ENCODE measurements at places on chromosomes 12 and 14.

DNA sequence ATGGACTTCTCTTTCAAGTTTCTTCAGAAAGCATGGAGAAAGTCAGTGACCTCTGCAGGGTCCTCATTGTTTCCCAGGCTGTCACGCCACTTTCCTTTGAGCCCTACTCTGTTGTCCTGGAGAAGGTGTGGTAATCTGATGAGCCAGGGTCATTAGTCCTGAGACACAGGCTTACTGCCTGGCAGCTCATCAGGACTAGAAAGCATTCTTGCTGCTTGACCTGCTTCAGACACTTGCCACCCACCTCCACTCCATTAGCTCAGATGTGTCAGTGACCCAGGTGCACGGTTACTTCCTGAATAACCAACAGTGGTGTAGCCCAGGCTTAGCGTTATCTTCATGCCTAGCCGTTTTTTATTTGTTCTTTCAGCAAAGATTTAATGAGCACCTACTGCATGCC, 93.9 kb downstream of the FGD4 start:
- DNase-seq, result no peak

- no peak for DNase-seq
Observed at GRCh38 chr14:75823334-75823733, 158.5 kb downstream of the TGFB3 start.

- DNase-seq, result no peak
Observed at GRCh38 chr14:91095178-91095577, 18.7 kb upstream of the DGLUCY start.

GRCh38 chr14:33948145-33948868, 2.6 kb downstream of the EGLN3 start:
- no peak for DNase-seq

- DNase-seq, result no peak
Observed at GRCh38 chr12:120412421-120412820, 25.5 kb upstream of the COX6A1 start.

DNA sequence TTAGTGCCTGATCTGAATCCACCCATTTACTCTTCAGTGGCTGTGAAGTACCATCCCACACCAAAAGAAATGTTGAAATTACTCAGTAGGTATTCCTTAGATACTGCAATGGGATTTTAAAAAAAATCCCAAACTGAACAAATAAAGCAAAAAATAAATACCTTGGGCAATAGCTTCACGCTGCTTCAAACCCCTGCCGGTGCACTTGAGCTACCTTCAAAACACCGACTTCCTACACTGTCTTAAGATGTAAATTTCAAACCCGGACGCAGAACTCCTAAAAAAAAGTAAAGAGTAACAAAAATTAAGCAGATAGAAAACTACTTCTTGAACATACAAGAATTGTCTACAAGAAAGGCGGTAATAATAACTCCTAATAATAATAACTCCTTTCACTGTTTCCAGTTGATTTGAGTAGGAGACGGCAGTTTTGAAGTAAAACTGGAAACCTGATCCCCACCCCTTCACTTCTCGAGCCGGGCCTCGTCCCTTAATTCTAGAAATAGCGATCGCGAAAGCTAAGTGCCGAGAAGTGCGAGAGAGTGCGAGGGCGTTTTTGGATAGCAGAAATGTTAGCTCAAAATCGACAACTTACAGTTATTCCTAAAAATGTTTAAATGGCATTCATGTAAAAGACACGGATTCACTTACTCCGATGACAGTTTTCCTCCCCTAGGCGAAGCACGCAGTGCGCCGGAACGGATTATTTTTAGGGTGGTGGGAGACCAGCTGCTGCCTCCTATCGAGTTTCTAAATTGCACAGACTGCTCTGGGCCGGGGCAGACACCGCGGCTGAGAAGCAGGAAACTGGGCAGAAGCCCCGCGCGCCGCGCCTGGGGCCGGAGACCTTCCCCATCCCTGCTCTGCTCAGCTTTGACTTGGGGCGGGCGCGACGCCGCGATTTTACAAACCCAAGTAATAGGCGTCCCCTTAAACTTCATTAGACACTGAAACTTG, at the start of gene ABCC9:
TSS of gene ABCC9 (minus strand) at position 878 of the 957 bp plus-strand sequence. CDS start 4,752 bp downstream, outside the sequence.
- no peak for DNase-seq

- DNase-seq, result no peak
Observed at GRCh38 chr14:31205681-31206535, 1.7 kb downstream of the HECTD1 start.

GRCh38 chr14:26478967-26479366, 118.9 kb downstream of the NOVA1 start:
- DNase-seq, result no peak

GRCh38 chr14:48536318-48536717, 860.9 kb upstream of the MDGA2 start:
- DNase-seq, result no peak

- no peak for DNase-seq
Observed at GRCh38 chr12:95304673-95305198, 87.1 kb downstream of the VEZT start.

DNA sequence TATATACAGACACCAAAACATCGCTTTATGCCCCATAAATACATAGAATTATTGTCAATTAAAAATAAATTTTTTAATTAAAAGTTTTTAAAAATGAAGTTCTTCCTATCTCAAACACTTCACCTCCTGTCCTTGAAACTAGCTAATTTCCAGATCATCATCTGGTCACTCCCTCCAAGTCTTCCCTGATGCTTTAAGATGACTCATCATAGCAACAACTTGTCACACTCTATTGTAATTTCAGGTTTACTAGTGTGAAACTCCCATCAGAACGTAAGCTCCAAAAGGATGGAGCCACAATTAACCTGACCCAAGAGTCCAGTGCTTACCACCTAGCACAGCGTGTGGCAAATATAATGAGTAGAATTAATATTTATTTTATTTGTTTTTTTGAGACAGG, 16.3 kb downstream of the GXYLT1 start:
- no peak for DNase-seq

GRCh38 chr12:55850893-55851292, 8.2 kb upstream of the MMP19 start:
- DNase-seq, result no peak

DNA sequence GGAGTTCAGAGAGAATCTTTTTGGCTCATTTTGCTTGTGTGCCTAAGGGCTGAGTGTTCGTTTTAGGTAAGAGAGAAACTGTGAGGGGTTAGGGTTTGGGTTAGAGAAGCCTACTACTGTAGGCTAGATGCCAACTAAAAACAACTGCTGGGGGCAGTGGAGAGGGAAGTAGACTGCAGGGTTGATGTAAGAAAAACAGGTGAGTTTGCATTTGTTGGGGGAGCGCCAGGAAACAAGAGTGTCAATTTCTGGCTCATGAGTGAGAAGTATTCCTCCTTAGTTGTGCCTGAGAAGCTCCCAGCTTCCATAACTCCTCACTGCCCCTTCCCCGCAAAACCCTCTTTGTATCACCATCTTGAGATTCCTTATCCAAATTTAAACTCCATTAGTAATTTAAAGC, 92.3 kb downstream of the DERA start:
- DNase-seq, result no peak

DNA sequence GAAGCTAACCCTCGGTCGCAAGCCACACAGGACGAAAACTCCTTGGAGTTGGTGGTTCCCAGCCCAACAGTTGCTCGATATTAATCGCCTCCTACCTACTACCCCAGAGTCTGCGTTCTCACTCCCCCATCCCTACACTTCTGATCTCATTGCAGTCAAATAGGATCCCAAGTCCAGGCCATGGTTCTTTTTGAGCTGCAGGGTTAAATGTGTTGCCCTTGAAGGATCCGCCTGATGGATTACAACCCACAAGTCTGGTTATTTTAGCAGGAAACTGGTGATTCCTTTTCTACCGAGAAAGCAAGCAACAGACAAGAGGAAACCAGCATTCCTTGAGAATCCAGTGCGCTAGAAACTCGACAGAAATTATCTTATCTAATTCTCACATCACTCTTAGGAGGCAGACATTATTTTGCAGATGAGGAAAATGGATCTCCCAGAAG, 785 bp upstream of the NIN start:
- no peak for DNase-seq

- DNase-seq, result no peak
Observed at GRCh38 chr12:28963554-28963953, 185.5 kb upstream of the FAR2 start.

DNA sequence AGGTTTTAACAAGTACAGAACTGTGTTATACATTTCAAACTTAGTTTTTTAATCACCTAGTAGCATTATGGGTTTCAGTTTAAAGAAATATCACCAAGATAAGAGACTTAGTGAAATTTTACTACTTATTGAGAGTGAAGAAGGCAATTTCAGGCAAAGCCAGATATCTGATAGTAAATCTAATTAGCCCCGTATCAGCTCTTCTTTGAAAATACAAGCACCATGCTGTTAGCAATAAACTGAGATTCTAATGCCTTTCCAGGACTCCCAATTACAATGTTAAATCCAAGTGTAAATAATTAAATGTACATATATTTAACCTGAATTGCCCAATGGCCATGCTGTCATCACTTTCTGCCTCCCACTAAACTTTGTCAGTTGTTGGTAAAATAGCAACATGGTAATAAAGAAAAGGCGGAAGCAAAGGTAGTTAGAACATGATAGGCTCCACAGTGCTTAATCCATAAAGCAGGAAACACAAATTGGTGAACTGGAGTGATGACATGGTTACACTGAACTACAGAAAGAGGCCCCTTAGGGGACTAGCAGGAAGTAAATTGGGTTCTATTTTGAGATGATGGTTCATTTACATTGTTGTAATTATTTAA, 646.1 kb downstream of the C12orf50 start:
- DNase-seq, result no peak

DNA sequence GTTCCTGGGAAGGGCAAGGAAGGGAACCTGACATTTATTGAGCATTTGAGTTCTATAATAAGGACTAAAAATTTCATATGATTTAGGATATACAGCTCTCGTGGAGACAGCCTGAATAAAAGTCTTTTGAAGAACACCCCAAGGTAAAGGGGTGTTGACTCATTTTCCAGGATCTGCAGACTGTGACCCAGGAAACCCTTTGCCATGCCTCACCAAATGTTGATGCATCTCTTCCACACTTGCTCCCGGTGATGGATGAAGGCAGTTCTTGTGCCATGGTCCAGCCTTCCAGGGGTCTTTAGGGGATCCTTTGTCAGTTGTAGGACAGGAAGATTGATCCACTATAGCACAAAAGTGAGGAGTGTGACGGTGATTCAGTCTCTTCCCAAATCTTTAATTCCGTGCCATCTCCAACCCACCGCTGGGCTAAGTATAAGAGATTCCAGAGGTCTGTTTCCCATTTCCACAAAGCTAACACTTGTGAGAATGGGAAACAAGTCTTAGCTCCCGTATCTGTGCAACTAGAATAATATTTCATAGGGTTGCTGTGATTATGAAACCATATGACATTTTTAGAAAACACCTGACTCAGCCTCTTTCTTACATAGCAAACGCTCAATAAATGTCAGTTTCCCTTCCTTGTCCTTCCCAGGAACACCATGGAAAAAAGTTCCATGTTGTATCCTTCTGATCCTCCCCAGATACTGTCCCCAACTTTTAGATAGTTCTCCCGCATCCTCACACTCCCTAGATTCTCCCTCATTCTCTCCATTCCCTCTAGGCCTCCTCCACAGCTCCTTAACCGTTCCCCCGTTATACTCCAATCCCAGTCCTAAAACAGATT, 836 bp downstream of the AAAS start:
- DNase-seq, result no peak

DNA sequence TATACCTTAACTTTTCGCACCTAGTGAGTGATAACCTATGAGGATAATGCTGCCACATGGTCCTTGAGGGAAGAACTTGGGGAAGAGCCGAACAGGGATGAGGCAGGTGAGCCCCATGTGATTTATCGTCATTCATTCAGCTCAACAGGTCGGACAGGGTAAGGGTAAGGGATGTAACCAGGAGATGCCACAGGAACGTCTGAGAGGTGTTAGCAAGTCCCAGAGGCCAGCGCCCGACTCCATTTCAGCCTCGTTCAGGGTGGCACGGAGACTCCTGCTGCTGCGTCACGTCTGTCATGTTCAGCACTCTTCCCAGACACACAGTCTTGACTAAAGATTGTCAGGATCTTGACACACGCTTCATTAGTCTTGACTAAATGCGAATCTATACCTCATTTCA, 23.4 kb upstream of the TIGAR start:
- DNase-seq, result no peak

DNA sequence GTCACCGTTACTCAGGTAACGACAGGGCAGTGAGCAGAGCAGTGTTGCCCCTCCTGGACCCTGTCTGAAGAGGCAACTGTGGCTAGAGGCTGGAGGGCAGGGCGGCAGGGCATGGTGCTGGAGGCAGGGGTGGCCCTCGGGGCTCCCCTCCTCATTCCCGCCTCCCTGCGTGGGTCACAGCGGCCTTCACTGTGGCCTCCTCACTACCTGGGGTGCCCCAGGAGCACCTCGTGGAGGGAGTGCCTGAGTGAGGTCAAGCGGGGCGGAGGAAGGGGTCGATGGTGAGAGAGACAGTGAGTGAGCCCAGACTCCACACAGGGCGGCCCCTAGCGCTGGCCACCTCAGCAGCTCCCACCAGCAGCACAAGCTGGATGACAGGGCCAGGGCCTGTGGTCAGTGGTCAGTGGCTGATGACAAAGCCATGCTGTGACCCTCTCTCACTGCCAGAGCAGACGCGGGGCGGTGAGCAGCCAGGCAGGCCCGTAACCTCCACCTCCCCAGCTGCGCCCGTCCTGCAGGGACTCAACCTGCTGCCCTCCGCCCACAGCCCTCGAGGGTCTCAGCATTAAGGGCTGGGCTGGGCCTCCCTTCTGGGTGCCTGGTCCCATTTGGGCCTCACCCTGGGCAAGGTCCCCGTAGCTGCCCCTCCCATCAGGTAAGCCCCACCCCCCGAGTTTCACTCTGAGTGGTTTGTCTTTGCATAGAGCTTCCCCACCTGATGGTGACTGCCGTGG, 17.8 kb downstream of the GPR132 start:
- DNase-seq, result no peak

- no peak for DNase-seq
Observed at GRCh38 chr14:59159169-59159568, 29.3 kb upstream of the DAAM1 start.

GRCh38 chr14:105476831-105477659, 2.4 kb downstream of the CRIP2 start:
- no peak for DNase-seq

GRCh38 chr12:53552361-53553327, 45.4 kb upstream of the NPFF start:
- no peak for DNase-seq

DNA sequence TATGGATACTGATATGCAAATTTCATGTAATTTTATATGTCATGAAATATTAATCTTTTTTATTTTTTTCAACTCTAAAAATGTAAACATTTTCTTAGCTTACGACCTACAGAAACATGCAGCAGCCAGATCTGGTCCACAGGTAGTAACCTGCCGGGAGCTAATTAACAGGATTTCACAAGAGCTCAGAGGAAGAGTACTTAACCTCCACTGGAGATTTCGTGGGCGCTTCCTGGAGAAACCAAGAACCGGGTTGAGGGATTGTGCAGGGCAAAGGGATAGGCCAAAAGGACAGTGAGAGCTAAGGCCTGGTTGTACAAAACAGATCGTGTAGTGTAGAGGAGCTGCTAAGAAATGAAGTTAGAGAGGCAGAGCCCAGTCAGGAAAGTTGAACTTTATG, 315.7 kb downstream of the PAWR start:
- no peak for DNase-seq

DNA sequence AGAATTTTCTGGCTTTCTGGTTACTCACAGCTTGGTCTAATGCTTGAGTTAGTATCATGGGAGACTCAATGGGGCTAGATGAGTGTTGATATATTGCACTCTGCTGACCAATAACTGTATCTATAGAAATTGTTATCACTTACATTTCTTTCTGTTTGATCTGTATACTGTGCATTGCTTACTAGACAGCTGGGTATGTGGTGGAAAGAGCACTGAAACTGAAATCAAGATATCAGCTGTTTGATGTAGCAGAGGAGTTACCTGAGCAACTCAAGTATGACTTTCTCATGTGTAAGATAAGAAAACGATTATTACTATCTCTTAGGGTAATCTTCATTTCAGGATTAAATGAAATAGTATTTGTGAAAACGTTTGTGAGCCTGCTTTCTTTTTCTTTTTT, 183.0 kb downstream of the SLC15A5 start:
- DNase-seq, result no peak

All from central memory CD4-positive, alpha-beta T cell (primary cell).